NCI-H1436 treated with DMSO at 0.1 percent for 48 hours (cell line): ENCODE measurements at places on chromosomes 1 and 21.
A peak's percentile ranks its signal among the peaks of the same experiment; 100 is the strongest.

GRCh38 chr1:184768467-184768866, 13.8 kb upstream of the EDEM3 start:
- DNase-seq: no peak

GRCh38 chr1:3680488-3681230, 28.3 kb downstream of the TP73 start:
- DNase-seq: no peak

DNA sequence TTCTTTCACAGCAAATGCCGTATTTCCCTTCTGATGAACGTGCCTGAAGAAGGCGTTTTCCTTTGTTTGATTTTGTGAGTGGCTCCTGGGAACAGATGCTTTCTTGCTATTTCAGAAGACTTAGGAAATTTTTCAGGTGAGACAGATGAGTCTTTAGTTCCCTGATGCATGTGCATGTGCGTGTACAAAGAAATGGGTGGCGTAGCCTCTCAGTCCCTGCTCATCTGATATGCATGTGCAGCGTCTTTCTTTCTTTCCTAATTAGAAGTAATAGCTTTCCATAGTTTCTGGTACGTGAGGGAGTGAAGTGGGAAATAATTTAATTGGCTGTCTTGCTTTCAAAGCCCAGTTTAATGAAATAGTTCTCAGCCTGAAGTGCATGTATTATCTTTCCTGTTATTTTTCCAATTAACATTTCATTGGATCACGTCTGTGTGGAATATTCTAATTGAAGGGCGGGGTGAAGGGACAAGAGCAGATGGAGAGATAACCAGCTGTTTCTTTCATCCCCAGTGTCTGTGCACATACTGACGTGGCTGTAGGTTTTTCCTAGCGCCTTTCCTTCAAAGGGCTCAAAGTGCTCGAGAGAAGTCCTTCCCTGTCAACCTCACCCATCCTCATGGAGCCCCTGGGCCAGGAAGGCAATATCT, 104.3 kb downstream of the FAM78B start:
- no peak for DNase-seq

DNA sequence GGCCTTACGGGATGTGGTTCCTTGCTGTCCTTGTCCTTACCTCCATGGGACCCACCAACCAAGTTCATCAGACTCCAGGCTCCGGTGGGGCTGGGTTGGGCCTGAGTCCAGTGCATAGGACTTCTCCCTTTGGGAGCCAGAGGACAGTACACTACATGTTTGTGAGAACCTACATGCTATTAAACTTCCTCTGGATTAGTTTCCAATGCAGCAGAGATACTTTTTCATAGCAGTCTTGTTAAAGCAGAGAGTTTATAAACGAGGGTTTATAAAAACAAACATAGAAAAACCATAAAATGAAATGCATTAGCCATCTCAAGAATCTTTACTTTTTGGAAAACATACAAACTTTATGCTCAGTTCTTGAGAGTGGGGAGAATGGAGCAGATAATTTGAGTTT, 33.4 kb downstream of the INKA2 start:
- DNase-seq: no peak

DNA sequence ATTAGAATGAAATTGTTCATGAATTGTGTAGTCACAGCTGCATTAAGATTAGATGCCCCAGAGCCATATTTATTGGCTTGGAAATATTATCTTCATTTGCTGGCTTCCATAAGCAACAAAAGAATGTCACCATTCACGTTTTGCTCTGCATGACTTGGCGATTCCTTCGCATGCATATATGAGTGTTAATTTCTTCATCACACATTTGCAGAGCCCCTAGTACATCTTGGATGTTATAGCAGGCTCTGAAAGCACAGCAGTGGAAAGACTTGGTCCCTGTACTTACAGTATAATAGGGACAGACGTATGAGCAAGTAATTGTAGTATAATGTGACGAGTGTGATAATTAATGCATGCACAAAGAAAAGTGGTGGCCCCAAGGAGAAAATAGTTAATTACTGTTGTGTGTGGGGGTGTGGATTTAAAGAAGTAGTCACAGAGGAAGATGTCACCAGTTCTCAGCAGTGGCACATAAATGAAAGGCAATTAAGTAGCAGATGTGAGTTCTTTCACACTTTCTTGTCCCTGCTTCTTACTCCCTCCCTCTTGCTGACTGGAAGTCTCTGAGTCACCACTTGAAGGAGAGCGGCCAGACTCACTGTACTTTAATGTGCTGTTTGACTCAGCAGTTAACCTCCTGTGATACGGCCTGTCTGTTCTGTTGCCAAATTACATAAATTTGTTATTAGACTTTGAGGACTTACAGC, 21.0 kb downstream of the S100A10 start:
- no peak for DNase-seq

- DNase-seq: no peak
Observed at GRCh38 chr21:41242238-41242829, 74.3 kb upstream of the FAM3B start.

GRCh38 chr1:229110986-229111385, 159.9 kb upstream of the RAB4A start:
- DNase-seq: no peak

DNA sequence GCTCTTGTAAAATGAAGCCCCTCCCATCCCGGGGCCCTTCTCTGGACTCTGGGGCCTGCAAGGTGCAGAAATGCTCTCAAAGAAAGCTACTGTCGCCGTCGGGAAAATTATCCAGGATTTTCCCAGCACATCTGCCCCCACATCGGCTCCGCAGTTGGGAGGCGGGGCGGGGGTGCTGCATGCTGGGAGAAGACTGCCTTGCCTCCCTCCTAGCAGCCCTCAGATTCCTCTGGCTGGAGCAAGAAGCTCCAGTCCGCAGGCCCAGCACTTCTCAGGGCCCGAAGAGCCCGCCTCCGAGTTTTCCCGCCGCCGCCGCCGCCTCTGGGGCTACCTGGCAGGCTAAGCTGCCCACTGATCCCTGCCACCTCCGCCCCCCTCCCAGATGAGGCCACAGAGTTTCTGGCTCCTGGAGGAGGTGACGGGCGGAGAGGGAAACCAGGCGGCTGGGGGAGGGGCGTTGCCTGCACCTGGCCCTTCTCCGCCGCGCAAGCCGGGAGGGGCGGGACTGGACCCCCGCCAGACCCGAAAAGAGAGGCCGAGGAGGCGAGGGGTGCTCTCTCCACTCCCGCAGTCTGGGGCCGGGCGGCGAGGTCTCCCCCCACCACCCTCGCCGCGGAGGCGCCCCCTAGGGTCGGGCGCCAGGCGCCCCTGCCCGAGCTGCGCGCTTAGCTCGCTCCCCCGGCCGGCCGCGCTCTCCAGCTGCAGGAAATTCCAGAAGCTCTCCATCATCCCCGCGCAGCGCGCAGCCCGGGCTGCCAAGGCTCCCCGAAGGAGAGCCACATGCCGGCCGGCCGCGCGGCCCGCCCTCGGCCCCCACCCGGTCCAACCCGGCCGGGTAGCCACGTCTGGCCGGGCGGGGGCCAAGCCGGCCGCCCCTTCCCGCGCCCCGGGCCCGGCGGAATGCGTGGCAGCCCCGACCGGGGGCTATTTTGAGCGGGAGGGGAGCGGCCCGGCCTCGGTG, 28.8 kb downstream of the AHDC1 start:
- DNase-seq: no peak

DNA sequence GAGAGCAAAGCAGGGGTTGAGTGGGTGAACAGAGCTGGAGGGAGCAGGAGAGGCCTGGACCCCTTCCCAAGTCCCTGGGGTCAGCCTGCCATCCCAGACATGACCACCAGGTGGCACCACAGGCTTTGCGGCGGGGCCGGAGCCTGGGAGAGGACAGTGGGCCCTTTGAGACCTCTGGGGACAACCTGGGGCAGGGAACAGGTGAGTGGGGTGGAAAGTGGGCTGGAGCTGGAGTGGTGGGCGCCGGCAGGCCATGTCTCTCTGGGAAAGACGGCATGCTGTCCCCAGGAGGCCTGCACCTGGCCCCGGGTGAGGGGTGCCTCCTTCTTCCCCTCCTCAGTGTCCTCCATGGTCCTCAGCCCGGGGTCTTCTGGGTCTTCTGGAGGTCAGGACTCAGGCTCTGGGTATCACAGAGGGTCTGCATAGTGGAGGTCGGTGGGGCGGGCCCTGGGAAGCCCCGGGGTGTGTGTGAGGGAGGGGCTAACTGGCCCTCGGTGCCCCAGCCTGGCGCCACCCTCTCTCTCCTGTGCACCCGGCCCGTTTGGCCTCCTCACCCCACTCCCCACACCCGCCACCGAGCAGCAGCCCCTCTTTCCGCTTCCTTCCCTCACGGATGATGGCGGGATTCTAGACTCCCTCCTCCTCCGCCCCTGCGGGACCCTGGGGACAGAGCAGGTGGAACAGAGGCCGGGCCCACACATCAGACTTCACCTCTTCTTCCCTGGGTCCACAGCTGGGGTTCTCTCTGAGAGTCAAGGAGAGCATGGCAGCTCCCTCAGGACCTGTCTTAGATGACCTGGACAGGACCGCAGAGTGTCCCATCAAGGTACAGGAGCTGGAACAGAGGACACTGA, 28.5 kb upstream of the PKP1 start:
- DNase-seq: no peak

- no peak for DNase-seq
Observed at GRCh38 chr1:3360646-3361257, 93.7 kb upstream of the ARHGEF16 start.

DNA sequence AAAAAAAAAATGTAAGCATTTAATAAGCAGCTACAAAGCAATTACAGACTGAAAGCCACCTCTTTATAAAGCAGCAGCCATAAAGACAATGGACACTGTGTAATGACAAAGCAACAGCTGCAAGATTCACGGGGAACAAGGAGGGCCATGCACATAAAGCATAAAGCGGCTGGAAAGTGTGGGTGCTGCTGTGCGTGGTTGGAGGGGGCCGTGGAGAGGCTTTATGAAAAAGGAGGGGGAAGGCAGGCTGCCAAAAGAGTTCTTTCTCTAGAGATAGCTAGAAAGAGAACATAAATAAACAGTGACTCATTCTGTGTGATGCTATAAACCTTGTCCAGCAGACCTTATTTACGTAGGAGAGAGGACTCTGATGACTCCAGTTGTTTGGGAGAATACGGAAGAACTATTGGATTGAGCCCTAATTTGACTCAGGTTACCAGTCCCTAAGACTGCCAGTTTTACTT, 49.3 kb downstream of the ADAMTS1 start:
- DNase-seq: no peak

GRCh38 chr1:156638189-156638985, 3.5 kb upstream of the BCAN start:
- no peak for DNase-seq

DNA sequence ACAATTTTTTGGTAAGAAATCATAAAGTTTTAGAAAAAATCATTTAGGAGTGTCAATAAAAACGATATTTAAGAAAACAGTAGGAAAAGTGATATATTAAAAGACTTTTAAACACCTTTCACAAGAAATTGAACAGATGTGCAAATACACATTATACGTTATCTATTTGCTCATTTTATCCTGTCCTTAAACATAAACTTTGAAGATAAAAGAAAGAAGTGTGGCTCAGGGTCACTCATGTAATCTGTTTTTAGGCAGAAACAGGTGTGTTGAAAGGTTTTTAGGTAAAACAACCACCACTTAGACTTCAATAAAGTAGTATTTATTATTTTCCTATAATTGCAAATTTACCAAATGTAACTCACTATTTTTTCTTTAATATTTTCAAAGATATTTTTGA, 13.1 kb downstream of the AMY2B start:
- no peak for DNase-seq

- DNase-seq: no peak
Observed at GRCh38 chr1:57819893-57820292, 396.0 kb upstream of the DAB1 start.

DNA sequence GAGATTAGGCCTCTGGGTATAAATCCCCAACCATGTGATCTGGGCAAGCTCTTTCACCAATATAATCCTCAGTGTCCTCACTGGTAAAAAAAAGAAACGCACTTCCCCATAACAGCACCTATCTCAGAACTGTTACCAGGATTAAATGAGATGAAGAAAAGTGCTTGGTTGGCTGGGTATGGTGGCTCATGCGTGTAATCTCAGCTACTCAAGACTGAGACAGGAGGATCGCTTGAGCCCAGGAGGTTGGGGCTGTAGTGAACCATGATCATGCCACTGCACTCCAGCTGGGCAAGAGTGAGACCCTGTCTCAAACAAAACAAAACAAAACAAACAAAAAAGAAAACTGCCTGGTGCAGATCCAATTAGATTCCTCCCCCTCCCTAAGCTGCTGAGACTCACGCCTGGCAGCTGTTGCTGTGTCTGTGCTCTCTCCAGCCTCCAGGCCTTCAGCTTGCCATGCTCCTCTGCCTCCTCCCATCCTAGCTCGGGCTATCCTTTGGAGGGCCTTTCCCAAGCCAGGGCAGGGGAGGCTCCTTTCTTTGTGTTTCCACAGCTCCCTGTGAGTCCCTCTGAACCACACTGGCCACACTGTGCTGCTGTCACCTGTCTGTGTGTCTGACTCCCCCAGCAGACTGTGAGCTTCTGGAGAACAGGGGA, 19.0 kb downstream of the CYB5RL start:
- no peak for DNase-seq

GRCh38 chr1:94202241-94202640, 35.1 kb downstream of the ARHGAP29 start:
- no peak for DNase-seq

DNA sequence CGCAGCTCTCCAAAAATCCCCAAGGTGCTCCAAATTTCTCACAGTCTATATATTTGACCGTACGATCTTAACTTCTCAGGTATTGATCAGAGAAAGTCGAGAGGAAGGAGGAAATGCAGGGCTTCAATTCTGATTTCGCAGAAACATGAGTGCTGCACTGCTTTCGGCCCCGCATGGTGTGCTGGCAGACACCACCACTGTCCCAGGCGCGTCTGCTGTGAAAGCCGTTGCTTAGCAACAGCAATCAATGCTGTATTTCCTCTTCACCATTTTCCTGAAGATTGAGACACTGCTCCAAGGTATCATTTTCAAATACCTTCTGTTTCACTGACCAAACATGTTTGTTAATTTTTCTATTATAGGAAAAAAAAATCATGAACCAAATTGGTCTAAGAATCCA, 296.3 kb downstream of the SMYD3 start:
- DNase-seq: no peak

- no peak for DNase-seq
Observed at GRCh38 chr1:201219481-201220387, 29.1 kb downstream of the IGFN1 start.

GRCh38 chr1:238672262-238672661, 714.1 kb upstream of the CHRM3 start:
- DNase-seq: no peak

GRCh38 chr1:6998267-6998666, 213.0 kb downstream of the CAMTA1 start:
- DNase-seq: peak; percentile 31

- peak; percentile 37 for DNase-seq
Observed at GRCh38 chr1:201084295-201084694, 27.9 kb downstream of the CACNA1S start.
